Neural progenitor cell (in vitro differentiated cells): ENCODE measurements at places on chromosomes 12 and 14. TPM values are rescaled to one million over a fixed set of nuclear protein-coding genes. Genes with fewer than 3 reads are reported as not detected.

The NINJ2 gene
- 0.37 TPM in 1 of 2 replicates, not detected in the other for total RNA-seq

The RBMS2 gene
- total RNA-seq: 12.9 and 13.1 TPM in 2 replicates

The PPP1R36 gene
- 0.81 TPM in 1 of 2 replicates, not detected in the other for total RNA-seq

GRCh38 chr14:93859957-93860356 is 67.2 kb upstream of the FAM181A start:
- H3K36me3 ChIP-seq: no peaks in the 10 kb centered on the region
- H3K4me3 ChIP-seq: no peak overlapping the region
- H3K27ac ChIP-seq: no peak overlapping the region
- H3K27me3 ChIP-seq: no peaks in the 10 kb centered on the region

- no peak within 1 kb of the TSS for H3K27ac ChIP-seq
- peak; percentile 88 for DNase-seq
- H3K36me3 ChIP-seq: no peaks in the 10 kb centered on the region
- peaks cover 10% of the 10 kb centered on the region for H3K4me1 ChIP-seq
Observed at GRCh38 chr14:96204151-96205058, at the start of gene BDKRB2. Gene BDKRB2, plus strand, starts transcription at chr14:96204839. Its CDS starts 32,269 bp downstream, at chr14:96237108.

DNA sequence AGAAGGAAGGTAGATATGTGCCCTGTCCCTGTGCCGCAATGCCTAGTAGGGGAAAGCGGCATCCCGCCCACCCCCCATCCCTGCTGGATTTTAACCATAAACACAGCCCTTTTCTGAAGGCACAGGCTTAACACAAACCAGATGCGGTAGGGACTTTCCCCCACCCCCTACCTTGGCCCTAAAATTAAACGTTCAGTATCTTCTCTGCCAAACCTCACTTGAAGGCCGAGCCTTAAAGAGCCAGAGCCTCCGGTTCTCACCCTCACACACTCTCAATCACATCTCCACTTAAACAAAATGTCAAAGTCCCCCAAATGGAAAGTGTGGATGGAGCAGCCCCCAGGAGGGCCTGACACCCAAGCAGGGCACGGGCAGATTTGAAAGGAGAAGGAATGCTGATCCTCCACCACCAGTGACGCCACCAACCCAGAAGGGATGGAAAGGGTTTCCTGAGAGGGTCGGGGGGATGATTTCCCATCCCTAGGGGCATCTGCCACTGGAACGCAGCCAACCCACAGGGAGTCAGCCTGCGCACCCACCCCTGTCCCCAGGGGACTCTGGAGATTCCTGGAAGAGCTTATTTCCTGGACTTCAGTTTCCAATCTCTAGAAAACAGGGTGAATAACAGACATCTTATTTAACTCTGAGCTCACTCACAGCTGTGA is 26.4 kb downstream of the ACTN1 start:
- no peaks in the 10 kb centered on the region for H3K27me3 ChIP-seq
- H3K4me3 ChIP-seq: no peak overlapping the region
- no peak overlapping the region for H3K27ac ChIP-seq
- H3K4me1 ChIP-seq: peaks cover 29% of the 10 kb centered on the region
- H3K36me3 ChIP-seq: no peaks in the 10 kb centered on the region
- no peak for DNase-seq

GRCh38 chr14:22884738-22885523 is 1.9 kb downstream of the REM2 start:
- no peak for DNase-seq
- H3K27me3 ChIP-seq: peaks cover 21% of the 10 kb centered on the region
- no peak overlapping the region for H3K4me3 ChIP-seq
- no peak overlapping the region for H3K27ac ChIP-seq
- no peaks in the 10 kb centered on the region for H3K36me3 ChIP-seq

GRCh38 chr14:38255673-38256532 is at the start of gene CLEC14A:
Gene CLEC14A, minus strand, starts transcription at chr14:38256093. Its CDS starts 71 bp downstream, at chr14:38256022.
- no peaks in the 10 kb centered on the region for H3K4me1 ChIP-seq
- no peak within 1 kb of the TSS for H3K27ac ChIP-seq
- H3K27me3 ChIP-seq: peaks cover 85% of the 10 kb centered on the region
- H3K36me3 ChIP-seq: no peaks in the 10 kb centered on the region
- DNase-seq: peak; percentile 64

DNA sequence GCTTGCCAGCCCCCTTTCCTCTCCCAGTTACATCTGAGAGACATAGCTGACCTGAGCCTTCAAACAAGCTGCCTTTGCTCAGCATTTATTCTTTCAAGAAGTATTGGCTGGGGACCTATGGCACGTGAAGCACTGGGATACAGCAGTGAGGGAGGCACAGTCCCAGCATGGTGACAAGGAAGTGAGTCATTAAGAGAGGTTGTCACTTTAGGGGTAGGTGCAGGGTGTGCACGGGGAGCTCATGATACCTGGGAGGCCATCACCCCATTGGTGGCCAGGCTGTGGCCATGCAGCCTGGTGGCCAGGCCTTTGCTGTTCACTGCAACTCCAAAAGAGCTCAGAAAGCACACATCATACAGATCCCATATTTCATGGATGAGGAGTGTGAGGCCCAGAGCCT is 5.7 kb upstream of the KRT75 start:
- H3K4me3 ChIP-seq: no peak overlapping the region
- no peak overlapping the region for H3K27ac ChIP-seq
- DNase-seq: no peak
- peaks cover 25% of the 10 kb centered on the region for H3K4me1 ChIP-seq
- no peaks in the 10 kb centered on the region for H3K36me3 ChIP-seq

DNA sequence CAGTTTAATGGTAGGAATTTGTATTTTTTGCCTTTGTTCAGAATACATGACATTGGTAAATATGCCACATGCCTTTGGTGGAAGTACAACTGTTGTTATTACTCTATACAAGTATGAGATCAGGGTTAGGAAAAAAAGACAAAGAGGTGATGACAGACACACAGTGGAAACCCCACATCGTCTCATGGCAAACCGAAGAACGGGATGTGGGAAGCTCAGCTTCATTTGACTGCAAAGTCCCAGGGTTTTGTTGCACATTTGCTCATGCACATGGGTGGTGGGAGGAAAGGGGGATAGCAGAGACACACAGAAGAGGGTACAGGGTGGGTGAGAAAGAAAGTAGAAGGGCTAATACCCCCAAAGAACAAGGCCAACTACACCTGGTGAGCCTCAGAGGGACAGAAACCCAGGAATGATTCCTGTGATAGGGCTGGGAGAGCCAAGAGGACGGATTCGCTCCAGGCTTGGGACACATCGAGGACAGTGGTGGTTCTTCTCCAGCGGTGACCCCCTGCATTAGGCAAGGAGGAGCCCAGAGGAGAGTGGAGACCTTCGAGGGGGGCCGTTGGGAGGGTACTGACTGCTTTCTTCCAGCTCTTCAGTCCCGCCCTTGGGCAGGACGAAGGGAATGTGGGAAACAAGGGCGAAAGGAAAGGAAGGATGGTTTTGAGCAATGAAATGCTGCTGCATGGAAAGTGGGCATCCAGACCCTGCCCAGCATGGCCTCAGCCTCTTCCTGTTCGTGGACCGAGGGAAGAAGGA is 8.1 kb downstream of the VAMP1 start:
- H3K27me3 ChIP-seq: no peaks in the 10 kb centered on the region
- no peak overlapping the region for H3K27ac ChIP-seq

DNA sequence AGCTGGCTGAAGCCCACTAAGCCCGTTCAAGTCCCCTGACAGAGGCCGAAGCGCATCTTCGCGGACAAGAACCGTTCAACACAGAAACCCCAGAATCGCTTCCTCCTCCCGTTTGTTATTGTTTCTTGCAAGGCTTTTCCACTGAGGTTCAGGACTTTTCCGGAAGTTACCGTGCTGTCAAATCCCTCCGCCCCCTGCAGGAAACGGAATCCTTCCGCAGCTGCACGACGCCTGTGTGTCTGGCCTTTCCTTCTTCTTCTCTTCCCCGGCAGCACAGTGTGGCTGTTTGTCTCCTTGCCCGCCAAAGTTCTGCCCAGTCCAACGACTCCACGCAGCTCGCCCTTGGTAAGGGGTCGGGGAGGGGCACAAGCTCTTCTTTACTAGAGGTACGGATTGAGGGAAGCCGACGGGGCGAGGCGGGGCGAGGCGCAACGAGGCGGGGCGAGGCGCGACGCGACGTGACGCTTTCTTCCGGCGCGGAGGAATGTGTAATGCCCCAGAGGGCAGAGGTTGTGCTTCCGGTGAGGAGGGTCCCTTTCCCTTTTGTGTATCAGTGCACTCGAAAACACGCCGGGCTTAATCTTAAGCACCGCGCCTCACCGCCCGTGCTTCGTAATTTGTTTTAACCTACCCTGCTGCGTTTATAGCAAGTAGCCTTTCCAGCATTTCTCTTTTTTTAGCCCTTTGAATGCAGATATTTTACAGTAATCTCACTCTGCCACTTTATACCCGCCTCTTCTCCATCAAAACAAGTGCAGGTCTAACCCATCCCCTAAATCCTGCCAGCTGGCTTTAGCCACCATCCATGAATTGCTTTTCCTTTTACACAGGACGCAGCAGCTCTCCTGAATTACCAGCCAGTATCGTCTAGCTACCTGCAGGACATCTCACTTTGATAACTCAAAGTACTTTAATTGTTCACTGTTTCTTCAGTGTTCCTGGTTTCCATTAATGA is at the start of gene KDM5A:
Gene KDM5A (minus strand): TSS at position 179 of the 955 bp plus-strand sequence. CDS start 229 bp downstream, outside the sequence.
- peaks cover 23% of the 10 kb centered on the region for H3K4me1 ChIP-seq
- H3K27me3 ChIP-seq: no peaks in the 10 kb centered on the region
- H3K36me3 ChIP-seq: peaks cover 2% of the 10 kb centered on the region
- H3K27ac ChIP-seq: peak within 1 kb of the TSS; percentile 96
- DNase-seq: peak; percentile 97
- H3K4me3 ChIP-seq: peak within 1 kb of the TSS; percentile 95

DNA sequence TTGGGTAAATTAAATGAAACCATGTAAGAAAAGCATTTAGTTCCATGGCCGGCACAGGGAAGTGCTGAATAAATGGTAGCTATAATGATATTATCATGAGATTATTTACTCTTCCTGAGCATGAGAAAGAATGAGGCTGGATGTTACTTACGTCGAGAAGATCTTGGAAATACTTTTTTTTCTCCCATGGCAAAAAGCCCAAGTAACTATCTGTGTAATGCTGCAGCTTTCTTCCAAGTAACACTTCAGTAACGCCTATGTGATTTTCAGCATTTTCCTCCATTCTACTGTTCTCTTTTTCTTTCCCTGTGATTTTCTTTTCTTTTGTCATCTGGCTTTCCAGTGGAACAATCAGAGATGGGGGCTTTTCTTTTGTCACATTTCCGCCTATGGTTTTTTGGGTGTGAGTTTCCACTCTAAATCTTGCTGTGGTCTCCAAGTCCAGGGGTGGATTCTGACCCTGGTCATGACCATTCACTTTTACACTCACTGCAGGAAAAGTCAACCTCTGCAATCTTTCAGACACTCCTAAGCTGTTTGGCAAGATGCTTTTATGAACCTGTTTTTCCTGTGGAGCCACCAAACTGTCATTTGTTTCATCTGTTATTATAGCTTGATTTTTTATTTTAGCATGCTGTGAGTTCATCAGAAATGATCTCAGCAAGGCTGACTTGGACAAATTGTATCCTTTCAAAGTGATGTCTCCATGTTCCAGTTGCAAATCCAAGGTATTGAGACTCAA is 25.0 kb upstream of the SYCP3 start:
- DNase-seq: no peak
- no peaks in the 10 kb centered on the region for H3K4me1 ChIP-seq
- H3K27ac ChIP-seq: no peak overlapping the region
- no peaks in the 10 kb centered on the region for H3K36me3 ChIP-seq
- H3K27me3 ChIP-seq: no peaks in the 10 kb centered on the region

DNA sequence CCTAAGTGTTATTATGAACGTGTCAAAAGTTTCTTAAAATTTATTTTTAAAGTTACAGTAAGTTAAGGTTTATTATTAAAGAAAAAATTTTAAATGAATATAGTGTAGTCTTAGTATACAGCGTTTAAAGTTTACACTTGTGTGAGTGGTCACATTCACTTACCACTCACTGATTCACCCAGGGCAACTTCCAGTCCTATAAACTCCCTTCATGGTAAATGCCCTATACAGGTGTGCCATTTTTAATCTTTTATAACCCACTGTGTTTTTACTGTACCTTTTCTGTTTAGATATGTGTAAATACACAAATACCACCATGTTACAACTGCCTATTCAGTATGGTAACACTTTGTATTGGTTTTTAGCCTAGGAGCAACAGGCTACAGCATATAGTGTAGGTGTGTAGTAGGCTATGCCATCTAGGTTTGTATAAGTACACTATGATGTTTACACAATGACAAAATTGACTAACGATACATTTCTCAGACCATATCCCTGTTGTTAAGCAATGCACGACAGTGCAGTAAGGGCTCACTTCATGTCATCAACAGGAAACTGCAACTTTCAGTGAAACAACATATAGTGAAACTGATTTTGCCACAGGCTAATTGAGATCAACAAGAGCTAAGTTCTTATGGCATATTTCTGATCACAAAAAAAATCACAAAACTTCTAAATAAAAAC is 112.0 kb upstream of the TMCC3 start:
- H3K27ac ChIP-seq: no peak overlapping the region
- no peak overlapping the region for H3K4me3 ChIP-seq
- no peaks in the 10 kb centered on the region for H3K27me3 ChIP-seq
- H3K4me1 ChIP-seq: no peaks in the 10 kb centered on the region

DNA sequence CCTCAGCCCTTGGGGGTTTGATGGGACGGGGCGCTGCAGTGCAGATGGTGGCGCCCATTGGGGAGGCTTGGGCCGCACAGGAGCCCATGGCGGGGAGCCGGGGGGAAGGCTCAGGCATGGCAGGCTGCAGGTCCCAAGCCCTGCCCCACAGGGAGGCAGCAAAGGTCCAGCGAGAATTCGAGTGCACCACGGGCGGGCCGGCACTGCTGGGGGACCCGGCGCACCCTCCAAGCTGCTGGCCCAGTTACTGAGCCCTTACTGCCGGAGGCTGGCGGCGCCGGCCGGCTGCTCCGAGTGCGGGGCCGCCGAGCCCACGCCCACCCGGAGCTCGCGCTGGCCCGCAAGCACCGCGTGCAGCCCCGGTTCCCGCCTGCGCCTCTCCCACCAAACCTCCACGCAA is 34.1 kb upstream of the NUBPL start:
- no peak overlapping the region for H3K27ac ChIP-seq
- no peaks in the 10 kb centered on the region for H3K4me1 ChIP-seq
- no peaks in the 10 kb centered on the region for H3K27me3 ChIP-seq
- no peak overlapping the region for H3K4me3 ChIP-seq

GRCh38 chr14:77849711-77850110 is 49.8 kb downstream of the ADCK1 start:
- H3K4me3 ChIP-seq: no peak overlapping the region
- H3K27ac ChIP-seq: no peak overlapping the region
- no peaks in the 10 kb centered on the region for H3K4me1 ChIP-seq
- no peaks in the 10 kb centered on the region for H3K27me3 ChIP-seq

- H3K27me3 ChIP-seq: no peaks in the 10 kb centered on the region
- H3K36me3 ChIP-seq: no peaks in the 10 kb centered on the region
- no peak for DNase-seq
- no peak overlapping the region for H3K4me3 ChIP-seq
- no peak overlapping the region for H3K27ac ChIP-seq
Observed at GRCh38 chr12:49404956-49405355, 37.7 kb downstream of the SPATS2 start.
